ENCODE measurements at places on chromosomes 3 and 15.

GRCh38 chr3:45980229-45980813 is 15.3 kb downstream of the FYCO1 start:
- ATAC-seq: no peak

DNA sequence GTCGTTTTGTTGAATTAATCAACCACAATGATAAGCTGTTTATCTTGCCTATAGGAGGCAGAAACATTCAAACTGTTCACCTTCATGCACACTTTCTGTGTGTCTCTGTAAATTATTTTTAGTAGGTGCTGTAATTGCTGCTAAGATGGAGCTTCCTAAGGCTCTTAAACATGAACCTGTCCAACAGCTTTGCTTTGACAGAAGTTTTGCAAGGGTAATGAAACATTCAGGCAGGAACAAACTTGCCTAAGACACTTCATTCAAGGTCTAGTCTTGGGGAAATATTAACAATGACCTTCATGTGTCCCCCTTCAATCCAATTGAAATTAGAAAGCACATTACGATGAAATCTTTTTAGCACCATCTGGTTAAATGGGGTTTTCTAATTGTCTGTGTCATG is 156.1 kb downstream of the DIPK2A start:
- no peak for ATAC-seq

DNA sequence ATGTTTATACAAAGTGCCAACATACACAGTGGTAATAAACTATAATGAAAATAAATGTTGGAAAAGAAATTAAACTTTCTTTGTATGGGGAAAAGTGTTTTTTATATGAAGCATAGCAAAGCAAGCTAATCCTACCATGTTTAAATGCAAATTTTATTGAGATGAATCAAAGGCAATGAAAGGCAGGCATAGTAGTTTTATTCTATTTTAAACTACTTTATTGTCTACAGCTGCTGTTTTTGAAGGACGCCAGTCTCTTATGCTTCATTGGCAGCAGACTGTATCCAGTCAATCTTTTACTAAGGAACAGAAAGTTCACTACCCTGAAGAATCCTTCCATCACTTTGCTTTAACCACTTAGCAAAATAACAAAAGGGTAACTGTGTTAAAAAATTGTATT is 761.0 kb downstream of the ROBO2 start:
- no peak for ATAC-seq

- ATAC-seq: no peak
These were observed 4.8 kb downstream of the TAGLN3 start for GRCh38 chr3:112003321-112004080.

- ATAC-seq: no peak
These were observed 75.8 kb downstream of the TCF12 start for GRCh38 chr15:56994280-56994679.

DNA sequence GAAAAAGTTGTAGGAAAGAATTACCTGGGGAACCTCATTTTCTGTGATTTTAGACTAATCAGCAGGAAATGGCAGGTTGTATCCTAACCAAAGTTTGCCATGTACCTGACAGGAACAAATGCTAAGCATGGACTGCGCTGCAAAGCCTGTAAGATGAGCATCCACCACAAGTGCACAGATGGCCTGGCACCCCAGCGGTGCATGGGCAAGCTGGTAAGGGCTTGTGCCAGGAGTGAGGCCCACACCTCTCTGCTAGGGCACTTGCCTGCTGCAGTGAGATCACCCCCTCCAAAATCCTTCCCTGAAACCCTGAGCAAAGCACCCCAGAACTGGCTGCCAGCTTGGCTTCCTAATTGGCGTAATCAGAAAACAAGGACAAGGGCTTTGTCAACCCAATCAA is 102.6 kb downstream of the STAC start:
- no peak for ATAC-seq

DNA sequence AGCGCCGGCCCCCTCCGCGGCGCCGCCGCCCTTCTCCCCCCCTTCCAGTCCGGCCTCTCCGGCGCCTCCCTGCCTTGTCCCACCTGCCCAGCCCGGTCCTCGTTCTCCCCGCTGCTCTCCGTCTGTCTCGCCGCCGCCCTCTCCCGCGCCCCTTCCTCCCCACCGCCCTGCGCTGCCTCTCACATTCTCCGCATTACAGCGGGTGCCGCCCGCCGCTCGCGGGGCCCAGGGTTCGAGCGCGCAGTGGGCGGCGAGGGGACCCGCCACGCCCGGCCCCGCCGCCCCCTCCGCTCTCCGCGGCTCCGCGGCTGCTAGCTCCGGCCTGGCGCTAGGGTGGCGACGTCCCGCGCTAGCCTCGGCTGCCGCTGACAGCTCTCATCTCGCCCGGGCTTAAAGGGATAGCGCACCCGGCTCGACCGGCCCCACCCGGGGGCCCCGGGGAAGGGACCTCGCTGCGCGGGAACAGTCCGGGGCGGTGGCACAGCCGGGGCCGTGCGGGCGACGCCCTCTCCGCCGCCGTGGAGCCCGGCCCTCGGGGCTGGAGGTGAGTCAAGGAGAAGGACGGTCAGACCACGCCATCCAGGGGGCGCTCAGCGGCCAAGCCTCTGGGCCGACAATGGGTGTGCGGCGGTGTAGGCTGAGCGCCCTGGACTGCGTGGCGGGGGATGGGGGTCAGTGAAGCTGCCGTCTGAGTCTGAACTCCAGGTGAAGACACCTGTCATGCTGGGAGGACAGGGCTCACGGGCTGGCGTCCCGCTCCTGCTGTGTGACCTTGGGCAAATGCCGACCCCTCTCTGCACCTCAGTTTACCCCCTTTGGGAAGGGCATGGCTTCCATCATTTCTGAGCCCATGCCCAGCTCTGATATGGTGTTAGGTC is 187.4 kb upstream of the LINGO1 start:
- peak; percentile 70 for ATAC-seq

DNA sequence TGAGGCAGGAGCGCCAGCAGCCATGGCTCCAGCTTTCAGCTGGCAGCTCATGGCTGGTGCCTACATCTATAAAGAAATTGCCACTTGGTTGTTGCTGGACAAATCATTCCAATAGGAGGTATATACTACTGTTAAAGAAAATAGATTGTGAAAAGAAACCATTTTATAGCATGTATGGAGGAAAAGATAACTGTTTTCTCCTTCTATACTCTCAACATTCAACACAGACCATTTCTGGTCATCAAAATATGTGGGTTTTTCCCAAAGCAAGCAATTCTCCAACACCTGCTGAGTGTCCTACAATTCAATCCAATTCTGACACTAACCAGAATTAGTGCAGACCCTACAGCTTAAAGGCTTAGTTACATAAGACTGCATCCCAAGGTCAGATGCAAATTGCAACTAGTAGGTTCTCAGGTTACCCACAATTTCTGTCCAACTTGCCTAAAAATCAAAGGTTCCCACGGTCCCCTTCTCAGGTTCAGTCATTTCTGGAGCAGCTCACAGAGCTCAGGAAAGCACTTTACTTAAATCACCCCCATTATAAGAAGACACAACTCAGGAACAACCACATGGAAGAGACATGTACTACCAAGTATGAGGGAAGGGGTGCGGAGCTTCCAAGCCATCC is 42.4 kb upstream of the STRIT1 start:
- no peak for ATAC-seq

DNA sequence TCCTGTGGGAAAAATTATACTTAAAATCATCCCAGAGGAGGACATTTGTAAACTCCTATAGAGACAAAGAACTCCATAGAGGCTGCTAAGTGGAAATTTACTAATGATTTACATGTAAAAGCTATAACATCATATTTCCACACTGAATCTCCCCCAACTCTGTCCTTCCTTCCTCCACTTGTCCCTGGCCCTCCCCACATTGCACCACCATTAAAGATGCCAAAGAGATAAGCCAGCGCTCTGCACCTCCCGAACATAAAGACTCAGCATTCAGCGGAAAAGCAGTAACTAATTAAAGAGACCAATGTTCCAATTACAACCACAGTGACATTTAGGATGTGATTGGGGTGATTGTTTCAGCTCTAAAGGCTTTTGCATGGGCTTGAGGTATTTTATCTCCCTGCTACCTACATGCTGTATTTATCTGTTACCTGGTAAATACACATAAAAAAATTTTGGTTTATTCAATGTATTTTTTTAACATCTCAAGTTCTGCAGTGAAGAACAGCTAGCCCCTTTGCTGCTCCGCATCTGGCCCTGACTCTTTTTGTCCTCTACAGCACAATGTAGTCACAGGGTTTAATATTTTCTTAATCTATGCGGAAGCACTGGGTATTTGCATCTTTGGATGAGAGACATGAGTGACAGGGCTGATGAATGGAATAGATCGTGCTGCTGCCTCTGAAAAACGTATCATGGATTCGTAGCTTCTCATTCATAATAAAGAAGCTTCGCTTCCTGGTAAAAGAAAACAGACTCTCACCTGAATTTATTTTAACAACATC is 35.3 kb upstream of the B3GNT5 start:
- no peak for ATAC-seq

DNA sequence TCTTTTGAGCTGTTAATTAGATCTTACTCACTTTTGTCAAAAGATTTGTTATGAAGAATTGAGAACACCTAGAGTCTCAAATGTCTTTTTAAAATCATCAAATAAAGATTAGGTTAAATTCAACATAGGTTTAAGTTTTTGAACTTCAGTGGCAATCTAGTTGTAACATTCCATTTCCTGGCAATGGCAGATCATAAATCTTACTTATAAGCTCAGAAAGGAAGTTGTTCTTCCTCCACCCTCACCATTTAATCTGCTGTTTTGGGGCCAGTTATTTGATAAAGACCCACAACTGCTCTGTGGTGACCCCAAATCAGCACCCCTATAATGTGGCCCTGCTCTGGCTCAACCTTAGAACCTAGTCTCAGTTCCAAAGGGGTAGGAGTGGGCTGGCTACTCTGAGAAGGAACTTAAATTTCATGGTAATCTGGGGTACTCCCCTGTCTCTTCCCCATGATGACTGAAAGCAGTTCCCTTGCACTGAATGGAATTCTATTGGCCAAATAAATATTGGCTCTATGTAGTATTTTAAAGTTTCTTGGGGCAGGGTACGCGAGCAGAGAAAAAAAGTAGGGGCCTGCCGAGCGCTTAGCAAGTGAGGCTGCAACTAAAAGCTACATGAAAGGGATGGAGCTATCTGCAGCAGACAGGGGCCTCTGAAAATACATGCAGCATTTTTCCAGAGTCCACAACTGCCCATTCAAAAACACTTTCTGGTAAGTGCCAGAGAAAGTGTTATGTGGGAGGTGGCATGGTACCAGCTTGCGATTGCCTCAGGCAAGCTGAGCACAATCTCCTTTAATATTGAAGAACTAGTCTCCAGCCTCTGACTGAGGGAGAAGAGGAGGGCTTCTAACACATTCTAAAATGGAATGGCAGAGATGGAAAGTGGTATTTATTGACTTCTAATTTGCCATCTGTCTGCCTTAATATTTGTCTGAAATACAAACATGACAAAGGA is 103.6 kb upstream of the RASGRP1 start:
- peak; percentile 22 for ATAC-seq

GRCh38 chr3:71565316-71565715 is 18.2 kb downstream of the FOXP1 start:
- no peak for ATAC-seq

GRCh38 chr3:131439084-131439483 is 57.5 kb downstream of the NUDT16 start:
- ATAC-seq: peak; percentile 94

GRCh38 chr3:15610082-15610759 is 8.7 kb downstream of the BTD start:
- ATAC-seq: peak; percentile 45
